ENCODE measurements at places on chromosomes 2 and 18.

- no peak for DNase-seq
Observed at GRCh38 chr2:21640046-21640445, 516.3 kb downstream of the TDRD15 start.

DNA sequence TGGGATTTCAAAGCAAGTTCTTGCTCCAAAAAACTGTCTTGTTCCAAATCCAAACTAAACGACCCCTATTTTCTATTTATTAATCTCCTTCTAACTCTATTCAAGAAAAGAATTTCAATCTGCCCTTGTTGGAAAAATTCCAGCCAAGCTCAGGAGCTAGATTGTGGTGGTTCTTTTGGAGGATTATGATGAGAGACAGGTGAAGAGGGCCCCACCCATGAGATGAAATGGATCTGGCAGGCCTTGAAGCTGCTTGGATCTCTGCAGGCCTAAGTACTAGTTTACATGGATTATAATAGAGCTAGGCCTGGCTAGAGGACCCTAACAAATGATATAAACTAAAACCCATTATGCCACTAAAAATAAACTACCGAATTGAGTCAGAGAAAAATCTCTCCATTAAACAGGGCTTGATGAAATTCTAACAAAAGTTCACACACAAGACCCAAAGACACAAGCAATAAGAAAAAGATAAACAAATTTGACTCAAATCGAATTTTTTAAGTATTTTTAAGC lies 101.6 kb downstream of the GFPT1 start:
- no peak for DNase-seq

- DNase-seq = no peak
Observed at GRCh38 chr2:44005846-44006245, 10.1 kb upstream of the LRPPRC start.

DNA sequence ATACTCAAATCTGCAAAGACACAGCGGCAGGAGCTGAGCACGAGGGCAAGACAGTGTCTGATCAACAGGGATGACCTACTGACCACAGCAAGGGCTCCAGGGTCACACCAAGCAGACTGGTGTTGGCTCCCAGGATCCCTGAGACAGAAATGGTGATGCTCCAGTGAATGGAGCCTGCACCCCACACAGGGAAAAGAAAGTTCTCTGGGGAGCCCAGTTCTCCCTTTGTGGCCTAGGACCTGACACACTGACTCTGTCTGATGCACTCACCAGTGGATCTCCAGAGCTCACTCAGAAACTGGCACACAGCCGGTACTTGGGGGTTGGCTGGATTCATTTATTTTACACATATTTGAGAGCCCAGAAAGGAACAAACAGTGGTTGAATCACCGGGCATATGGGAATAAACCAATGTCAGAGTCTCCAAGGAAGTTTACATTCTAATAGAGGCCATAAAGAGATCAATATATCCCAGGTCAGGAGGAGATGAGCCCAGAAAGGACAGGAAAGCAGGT lies 215.6 kb upstream of the ARL4C start:
- DNase-seq = no peak

GRCh38 chr18:59488899-59489298 lies 129.8 kb upstream of the LMAN1 start:
- no peak for DNase-seq

- peak; percentile 8 for DNase-seq
Observed at GRCh38 chr2:69914950-69915945, at the start of gene MXD1. Gene MXD1, plus strand, starts transcription at chr2:69915109. Its CDS starts 222 bp downstream, at chr2:69915331.

GRCh38 chr2:122191331-122191730 lies 435.9 kb downstream of the TSN start:
- DNase-seq = peak; percentile 19

- peak; percentile 43 for DNase-seq
Observed at GRCh38 chr18:36298126-36298741, 721 bp downstream of the FHOD3 start.

DNA sequence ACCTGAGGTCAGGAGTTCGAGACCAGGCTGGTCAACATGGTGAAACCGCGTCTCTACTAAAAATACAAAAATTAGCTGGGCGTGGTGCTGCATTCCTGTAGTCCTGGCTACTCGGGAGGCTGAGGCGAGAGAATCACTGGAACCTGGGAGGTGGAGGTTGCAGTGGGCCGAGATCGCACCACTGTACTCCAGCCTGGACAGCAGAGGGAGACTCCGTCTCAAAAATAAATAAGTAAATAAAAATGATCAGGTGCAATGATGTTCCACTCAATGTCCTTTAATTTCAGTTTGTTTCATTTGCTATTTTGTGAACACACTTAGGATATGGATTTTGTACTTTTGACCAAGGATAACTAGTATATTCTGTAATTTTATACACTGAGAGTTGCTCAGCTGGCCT lies 9.3 kb downstream of the HADHA start:
- no peak for DNase-seq

DNA sequence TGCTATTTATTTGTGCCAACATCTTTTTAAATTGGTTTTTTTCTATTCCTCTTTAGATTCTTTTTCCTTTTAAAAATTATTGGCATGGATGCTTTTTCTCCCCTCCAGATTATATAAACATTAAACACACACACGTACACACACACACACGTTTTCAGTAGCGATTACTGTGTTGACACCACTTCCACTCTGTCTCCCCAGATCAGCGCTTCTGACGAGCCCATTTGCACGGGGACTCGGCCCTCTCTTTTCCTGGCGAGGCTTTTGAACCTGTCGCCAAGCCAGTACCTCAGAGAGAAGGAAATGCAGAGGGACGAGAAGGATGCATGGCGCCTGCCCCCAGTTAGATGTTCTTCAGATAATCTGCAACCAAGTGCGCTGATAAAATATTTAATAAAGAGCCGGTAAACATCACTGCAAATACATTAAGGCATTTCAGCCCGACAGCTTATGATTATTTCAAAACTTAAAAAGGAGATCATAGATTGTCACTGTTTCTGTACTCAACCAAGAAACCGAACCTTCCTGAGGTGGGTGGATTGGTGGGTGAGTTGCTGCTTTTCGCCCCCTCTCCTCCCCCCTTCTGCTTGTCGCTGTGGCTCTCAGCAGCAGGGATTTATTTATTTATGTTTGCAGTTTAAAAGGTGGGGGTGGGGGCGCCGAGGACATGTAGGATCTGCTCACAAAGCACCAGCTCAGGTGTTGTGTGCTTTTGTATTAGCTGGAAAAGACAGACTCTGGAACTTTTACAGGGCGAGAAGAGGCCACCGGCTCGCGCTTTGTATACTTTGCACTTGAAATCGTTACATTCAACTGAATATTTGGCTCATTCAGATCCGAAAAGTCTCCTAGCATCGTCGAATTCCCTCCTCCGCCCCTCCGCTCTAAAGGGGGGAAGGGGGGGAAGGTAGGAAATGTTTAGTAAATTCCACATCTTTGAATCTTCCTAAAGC lies 787 bp upstream of the TBR1 start:
- DNase-seq = no peak

- no peak for DNase-seq
Observed at GRCh38 chr2:152763651-152764050, 45.2 kb downstream of the ARL6IP6 start.

GRCh38 chr18:79413426-79413825 lies 17.7 kb downstream of the NFATC1 start:
- DNase-seq = no peak

DNA sequence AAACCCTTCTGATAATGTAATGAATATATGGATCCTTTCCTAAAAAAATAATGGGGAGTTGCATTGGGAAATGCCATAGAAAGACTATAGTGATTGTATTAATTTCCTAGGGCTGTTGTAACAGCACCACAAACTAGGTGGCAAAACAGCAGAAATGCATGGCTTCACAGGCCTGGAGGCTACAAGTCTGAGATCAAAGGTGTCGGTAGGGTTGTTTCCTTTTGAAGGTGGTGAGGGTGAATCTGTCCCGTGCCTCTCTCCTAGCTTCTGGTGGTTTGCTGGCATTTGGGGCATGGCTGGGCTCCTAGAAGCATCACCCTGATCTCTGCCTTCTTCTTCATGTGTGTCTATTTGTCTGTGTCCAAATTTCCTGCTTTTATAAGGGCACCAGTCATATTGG lies 149.7 kb downstream of the INHBB start:
- DNase-seq = no peak

DNA sequence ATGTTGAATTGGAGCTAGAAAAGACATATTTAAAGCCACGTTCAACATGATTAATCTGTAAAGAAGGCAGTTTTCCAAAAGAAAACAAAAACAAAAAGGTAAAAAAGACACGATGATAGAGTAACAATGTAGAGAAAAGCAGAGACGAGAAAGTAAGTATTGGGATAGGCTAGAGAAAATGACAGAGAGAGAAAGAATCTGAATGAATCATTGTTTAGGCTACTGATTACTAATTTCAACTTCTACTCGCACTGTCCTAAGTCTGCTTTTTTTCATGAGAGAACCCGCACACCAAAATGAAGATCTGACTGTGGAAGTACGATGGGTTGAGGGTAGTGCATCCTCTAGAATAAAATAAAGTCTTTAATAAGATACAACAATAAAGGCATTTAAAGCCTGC lies 1599.2 kb upstream of the TMEFF2 start:
- no peak for DNase-seq

- peak; percentile 48 for DNase-seq
Observed at GRCh38 chr2:158973116-158973956, 4.9 kb downstream of the TANC1 start.

DNA sequence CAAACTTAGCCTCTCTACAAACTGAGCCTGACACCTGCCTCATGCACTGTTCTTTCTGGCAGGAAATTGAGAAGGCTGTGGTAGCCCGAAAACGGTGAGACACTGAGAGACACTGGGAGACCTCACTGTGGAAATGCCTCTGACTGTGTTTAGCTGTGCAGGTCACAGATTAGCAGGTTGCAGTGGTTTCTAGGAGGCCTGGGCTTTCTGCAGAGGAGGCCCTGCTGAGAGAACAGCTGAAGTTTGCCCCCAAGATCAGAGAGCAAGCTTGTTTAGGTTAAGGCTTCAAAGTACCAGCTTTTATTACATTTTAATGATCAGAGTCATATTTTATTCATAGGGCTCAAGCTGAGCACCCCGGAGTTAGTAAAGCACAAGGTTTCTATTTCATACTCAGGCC lies 68.7 kb upstream of the LYPD6 start:
- DNase-seq = no peak

- no peak for DNase-seq
Observed at GRCh38 chr2:200003444-200003843, 48.1 kb downstream of the MAIP1 start.
